ENCODE measurements at places on chromosomes 12 and 14. TPM values are rescaled to one million over a fixed set of nuclear protein-coding genes. Genes with fewer than 3 reads are reported as not detected.

GRCh38 chr12:14664434-14665023 lies 31.9 kb downstream of the GUCY2C start:
- peak; percentile 40 for DNase-seq

GRCh38 chr12:93571365-93571924 lies 1.0 kb upstream of the SOCS2 start:
- peak; percentile 81 for DNase-seq

GRCh38 chr12:113092607-113093408 lies 36.3 kb downstream of the DTX1 start:
- no peak for DNase-seq

DNA sequence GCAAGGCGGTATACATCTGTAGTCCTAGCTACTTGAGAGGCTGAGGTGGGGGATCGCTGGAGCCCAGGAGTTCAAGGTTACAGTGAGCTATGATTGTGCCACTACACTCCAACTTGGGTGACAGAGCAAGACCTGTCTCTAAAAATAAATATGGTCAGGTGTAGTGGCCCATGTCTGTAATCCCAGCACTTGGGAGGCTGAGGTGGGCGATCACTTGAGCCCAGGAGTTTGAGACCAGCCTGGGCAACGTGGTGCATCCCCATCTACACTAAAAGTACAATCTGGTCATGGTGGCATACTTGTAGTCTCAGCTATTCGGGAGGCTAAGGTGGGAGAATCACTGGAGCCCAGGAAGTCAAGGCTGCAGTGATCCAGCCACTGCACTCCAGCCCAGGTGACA lies 40.6 kb downstream of the HECTD1 start:
- DNase-seq = no peak

GRCh38 chr14:100212476-100213333 lies 26.2 kb upstream of the YY1 start:
- no peak for DNase-seq

DNA sequence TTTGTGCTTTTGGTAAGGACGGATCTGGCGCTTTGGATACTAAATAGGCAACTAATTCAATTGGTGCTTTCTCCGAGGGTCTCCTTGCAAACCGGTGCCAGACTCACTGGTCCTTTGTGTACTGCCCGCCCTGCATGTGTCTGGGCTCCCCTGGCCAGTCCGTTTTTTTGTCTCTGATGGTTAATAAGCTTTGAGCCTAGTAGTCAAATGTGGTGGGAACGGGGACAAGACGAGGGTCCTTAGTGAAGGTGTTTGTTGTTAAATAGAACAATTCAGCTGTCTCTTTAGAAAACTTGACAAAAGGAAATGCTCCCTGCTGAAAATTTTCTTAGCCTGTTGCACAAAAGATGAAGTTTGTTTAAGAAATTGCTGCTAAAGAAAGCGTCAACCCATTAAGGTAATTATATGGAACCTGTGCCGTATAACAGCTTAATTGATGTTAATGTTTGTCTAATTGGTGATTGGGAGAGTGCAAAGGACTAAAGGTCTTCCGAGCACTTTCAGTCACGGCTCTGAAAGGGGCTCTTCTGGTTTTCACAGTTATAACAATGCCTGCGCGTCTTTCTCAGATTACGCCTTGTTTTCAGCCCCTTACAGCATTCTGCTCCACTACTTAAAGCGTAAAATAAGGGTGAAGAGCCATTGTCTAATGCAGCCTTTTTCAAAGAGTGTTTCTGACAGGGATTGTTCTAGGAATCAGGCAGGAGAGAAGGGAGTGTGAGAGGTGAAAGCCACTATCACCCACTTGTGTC lies 537.4 kb downstream of the PRKD1 start:
- no peak for DNase-seq

DNA sequence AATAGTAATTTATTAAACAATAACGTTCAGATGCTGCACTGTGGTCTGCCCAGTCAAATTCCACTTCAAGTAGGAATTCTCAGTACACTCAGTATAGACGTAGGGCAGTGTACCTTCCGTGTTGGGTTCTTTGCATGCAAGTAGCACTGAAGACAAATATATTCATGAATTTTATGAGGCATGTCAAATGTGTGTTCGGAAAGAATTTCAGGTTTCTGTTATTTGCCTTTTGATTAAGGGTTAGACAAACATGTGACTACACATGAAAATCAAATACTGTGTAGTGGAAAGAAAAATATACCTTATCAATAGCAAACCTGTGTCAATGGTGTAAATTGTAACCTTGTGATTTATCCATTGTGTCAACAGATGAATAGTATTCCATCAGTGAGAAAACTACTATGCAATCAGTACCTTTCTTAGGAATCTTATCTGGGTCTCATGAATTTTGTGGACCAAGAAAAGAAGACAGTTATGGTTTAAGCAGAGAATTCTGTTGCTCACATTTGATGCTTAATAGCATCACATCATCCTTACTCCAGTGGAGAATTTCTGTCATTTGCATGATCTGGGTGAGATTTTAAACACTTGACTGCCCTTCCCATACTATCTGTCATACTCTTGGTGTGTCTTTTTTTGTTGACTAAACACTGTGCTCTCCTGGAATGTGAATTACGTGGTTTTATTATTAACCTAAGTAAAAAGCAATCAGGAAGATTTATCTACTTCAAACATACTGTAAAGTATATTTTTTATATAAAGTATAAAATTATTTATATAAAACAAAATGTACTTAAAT lies 13.3 kb downstream of the TMEM260 start:
- no peak for DNase-seq

DNA sequence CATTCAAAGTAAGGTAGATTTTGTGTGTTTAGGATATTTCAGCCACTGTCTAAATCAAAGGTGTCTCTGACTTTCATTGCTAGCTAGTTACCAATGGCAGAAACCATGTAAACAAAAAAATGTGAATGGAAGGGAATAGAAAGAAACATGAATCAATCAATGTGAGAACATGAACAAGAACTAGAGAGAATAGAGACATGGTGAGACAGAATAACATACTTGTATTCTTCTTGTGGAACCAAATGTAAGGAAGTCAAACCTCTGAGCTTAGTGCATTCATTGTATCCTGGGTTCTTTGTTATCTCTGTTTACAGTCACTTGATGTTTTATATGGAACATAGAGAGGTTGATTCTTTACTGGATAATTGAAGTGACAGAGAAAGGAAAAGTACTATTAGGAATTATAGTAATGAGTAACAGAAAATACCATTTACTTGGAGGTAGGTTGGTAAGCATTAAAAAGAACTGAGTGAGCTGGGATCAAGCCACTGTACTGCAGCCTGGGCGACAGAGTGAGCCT lies 2.6 kb upstream of the WNK1 start:
- no peak for DNase-seq

The TAS2R19 gene
- 7.8 TPM for total RNA-seq

The DEPDC4 gene
- 1.7 TPM for total RNA-seq

The ABCC9 gene
- 7.4 TPM for total RNA-seq

The MYF5 gene
- not detected for total RNA-seq

The BICD1 gene
- total RNA-seq = 18.4 TPM
